Endothelial cell (in vitro differentiated cells): ENCODE measurements at places on chromosomes 5 and 9. TPM values are rescaled to one million over a fixed set of nuclear protein-coding genes. Genes with fewer than 3 reads are reported as not detected.
A peak's percentile ranks its signal among the peaks of the same experiment; 100 is the strongest.

The ZER1 gene
- 29.2 TPM for total RNA-seq

DNA sequence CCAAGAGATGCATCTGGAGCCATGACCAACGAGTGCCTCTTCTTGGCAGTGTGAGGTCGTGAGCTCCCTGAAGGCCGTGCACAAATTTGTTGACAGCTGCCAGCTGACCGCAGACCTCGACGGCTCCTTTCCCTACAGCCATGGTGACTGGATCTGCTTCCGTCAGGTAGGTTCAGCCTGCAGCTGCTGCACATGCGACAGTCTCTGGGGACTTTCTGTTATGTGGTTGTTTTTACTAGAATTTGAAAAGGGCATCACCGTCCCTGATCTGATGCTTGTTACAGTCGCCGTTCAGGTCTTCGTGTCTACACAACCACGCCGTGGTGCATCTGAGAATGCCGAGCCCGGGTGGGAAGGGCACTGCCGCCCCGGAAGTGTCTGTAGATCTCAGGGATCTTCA is 36.5 kb upstream of the LRRC14B start:
- DNase-seq = no peak

GRCh38 chr9:132857616-132858342 is 20.3 kb downstream of the AK8 start:
- DNase-seq = no peak

GRCh38 chr9:112380825-112381221 is 915 bp downstream of the HSDL2 start:
- DNase-seq = no peak

DNA sequence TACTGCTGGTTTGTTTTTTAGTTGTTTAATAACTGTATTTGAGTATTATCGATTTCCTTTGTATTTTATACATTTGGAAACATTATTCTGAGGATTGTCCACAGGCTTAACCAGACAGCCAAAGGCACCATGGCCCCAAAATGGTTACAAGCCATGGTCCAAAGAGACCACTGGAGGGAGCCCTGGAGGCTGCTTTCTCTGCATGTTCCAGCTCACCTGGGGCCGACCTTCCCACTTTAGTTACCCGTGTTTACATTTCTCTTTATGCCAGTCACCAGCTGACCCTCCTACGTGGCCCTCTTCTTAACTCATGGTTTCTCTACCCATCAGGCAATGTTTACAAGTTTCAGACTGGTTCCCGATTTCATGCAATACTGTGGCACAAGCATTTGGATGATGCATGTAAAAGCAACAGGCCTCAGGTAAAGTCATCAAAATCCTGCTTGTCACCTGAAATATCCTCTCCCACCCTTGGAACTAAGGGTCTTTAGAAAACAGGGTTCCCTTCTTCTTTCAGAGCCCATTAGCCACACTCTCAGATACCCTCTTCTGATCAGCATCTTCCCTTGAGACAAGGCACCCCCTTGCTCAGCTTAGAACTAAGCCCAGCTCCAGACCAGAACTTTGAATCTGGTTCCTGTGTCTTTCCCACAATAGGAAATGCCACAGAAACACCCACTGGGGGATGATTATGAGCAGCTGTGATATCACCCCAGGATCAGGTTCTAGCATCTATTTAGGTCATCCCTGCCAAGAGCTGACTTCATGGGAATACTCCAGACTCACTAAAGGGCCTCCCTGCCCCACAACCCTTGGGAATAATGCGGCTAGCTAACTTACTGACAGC is 49.9 kb upstream of the GARNL3 start:
- DNase-seq = peak; percentile 74

DNA sequence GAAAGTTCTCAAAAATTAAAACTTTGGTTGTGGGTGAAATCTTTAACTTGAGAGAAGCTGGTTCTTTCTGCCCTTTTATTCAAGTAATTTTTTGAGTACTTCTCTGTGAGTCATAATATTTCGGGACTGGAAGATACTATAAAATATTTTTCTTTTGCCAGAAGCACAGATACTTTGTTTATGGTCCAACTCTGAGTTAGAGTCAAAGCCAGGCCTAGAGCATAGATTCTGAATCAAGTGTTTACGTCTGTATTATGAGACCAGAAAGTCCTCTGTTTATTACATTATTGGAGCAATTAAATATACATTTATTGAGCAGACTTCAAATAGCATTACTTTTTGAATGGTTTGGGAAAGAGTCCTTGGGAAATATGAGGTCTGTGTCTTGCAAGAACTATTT is 187.9 kb downstream of the FER start:
- no peak for DNase-seq

The SV2C gene
- total RNA-seq = 0.15 TPM

DNA sequence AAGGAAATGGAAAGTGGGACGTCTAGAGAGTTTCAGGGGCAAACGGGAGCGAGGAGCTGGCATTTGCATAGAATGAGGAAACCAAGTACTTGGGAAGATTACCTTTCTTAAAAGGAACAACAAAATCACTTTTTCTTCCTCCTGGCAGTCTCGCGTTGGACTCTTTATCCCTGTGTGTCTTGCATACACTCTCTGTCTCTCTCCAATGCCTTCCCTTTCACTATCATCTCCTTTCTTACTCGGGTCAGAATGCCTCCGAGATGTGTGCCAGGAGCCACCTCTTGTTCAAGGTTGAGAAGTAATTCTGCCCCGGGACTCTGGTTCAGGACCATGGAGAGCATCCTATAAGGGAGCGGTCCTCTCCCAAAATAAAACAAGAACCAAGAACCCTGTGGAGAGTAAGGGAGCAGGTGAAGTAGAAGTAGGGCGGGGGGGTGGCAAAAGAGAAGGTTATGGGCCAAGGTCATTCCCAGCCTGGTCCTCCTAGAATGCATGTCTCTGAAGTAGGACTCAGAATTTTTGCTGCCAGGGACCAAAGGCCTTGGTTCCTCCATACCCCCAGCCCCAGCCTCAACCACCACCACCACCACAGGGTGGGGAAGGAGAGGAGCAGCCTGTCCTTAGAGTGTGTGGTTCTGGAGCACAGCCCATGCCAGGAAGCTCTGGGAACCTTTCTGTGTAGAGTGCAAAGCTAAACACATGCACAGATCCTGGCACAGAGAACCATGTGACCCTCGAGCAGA is 72.1 kb upstream of the ARAP3 start:
- DNase-seq = peak; percentile 64

DNA sequence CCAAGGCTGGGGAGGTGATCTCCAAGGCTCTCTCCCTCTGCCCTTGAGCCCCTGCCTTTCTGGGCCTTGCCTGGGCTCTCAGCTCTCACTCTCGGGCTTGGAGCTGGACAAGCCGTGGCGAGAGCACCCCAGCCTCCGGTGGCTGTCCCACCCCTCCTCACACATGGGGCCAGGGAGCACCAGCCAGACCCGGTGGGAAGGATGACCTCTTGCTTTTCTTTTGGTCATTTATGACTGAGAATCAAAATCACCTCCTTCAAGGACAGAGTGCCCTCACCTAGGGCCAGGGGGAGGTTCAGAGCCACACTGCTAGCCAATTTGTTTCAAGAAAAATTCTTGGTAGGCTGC is 14.1 kb downstream of the TCF7 start:
- DNase-seq = no peak

The SHOC1 gene
- total RNA-seq = not detected

GRCh38 chr9:104740621-104741020 is 6.9 kb upstream of the NIPSNAP3A start:
- no peak for DNase-seq

GRCh38 chr5:88952996-88953643 is 70.1 kb upstream of the MEF2C start:
- no peak for DNase-seq

The FSTL4 gene
- total RNA-seq = 0.21 TPM

The SLC6A18 gene
- not detected for total RNA-seq
